ENCODE measurements at places on chromosomes 7 and 10.

DNA sequence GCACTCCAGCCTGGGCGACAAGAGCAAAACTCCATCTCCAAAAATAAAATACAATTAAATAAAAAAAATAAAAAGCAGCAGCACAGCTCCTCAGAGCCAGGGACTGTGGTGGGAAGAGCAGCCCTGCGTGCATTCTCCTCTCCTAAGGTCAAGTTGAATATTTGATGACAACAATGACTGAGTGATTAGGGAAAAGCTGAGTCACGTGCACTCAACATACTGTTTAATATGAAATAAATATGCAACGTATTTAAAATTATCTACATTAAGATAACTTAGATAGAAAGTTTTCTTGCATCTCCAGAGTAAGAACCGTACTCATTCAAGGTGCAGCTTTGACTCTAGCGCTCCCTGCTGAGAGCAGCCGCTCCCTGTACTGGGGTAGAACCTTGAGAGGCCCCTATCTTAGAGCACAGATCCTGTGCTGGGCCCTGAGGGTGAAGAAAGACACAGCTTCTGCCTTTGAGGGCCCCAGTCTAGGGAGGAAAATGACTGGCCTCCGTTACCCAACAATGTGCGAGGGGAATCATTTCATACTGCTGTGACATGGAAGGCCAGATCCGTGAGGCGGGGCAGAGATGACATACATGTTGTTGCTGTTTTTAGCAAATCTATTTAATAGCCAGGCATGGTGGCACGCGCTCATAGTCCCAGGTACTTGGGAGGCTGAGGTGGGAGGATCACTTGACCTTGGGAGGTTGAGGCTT is 81.1 kb downstream of the SVIL start:
- no peak for DNase-seq

DNA sequence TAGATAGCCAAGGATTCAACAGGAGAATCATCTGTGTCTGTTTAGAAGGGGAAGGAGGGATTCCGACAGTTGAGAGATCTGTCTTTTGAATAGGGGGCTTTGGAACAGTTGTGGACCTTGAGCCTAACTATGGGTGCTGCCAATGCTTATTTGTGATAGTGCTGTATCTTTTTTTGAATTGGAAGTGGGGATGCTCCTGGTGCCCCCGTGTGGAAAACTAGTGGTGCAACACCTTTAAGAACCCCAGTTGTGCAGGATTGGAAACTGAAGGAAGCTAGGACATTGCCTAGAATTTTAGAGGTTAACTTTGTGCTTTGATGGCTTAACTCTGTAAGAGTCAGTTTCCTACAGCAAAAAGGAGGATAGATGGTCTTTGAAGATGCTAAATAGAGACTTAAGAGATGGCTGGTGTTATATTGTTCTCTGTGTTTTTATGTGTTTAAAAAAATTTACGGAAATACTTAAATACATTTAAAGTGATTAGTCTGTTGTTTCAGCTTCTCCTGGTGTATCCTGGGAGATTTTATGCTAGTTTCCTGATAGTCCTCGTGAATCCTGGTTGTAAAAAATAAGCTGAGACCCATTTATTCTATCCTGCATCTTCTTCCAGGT is 69.3 kb downstream of the AP3M1 start:
- peak; percentile 53 for DNase-seq

GRCh38 chr10:131852823-131853609 is 47.8 kb upstream of the PPP2R2D start:
- no peak for DNase-seq

- DNase-seq, result no peak
These were observed 60.0 kb upstream of the ACSM6 start for GRCh38 chr10:95133997-95134396.

GRCh38 chr10:44325157-44325556 is 59.7 kb downstream of the CXCL12 start:
- DNase-seq, result no peak

DNA sequence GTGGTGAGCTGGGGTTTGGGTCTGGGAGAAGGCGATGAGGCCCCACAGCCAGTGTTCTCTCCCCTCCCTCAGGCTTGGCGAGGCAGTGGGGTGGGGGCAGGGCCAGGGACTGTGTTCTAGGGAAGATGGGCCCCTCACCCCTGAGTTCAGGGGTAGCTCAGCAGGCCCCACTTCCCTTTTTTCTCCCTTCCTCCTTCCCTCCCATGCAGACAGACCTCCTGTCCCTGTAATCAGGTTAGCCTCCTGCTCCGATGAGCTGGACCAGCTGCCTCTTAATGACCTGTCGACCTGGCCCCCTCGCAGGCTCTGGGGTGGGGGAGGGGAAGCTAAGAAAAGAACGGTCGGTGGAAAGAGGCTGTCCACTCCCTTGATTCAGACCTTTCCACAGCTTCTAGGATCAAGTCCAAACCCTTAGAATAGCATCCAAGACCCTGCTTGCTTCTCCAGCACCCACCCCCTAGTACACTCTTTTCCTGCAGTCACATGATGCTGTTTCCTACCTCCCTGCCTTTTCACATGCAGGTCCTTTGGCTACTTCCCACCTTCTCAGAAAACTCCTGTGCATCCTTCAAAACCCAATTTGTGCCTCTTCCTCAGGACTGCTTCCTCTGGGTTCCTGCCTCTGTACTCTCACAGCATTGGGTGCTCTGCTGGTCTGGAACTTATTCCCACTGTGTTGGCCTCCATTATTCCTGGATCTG is 64.1 kb downstream of the ZMIZ1 start:
- no peak for DNase-seq

DNA sequence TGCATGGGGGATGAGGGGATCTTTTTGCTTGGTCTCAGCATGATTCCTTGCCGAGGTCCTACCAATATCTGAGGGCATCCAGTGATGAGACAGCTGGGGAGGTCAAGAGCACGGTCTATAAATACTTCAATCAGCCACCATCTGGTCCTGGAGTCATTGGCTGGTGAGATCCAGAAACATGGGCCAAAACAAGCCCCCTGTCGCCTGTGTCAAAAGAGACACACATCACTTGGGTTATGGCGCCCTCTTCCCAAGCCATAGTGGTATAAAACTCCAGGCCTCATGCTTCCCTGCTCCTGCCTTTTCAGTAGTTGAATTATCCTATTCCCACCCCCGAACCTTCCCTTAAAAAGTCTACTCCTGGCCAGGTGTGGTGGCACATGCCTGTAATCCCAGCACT is 60.9 kb downstream of the SLC35B4 start:
- no peak for DNase-seq

- no peak for DNase-seq
These were observed 207.6 kb upstream of the KLF14 start for GRCh38 chr7:130941322-130942210.

DNA sequence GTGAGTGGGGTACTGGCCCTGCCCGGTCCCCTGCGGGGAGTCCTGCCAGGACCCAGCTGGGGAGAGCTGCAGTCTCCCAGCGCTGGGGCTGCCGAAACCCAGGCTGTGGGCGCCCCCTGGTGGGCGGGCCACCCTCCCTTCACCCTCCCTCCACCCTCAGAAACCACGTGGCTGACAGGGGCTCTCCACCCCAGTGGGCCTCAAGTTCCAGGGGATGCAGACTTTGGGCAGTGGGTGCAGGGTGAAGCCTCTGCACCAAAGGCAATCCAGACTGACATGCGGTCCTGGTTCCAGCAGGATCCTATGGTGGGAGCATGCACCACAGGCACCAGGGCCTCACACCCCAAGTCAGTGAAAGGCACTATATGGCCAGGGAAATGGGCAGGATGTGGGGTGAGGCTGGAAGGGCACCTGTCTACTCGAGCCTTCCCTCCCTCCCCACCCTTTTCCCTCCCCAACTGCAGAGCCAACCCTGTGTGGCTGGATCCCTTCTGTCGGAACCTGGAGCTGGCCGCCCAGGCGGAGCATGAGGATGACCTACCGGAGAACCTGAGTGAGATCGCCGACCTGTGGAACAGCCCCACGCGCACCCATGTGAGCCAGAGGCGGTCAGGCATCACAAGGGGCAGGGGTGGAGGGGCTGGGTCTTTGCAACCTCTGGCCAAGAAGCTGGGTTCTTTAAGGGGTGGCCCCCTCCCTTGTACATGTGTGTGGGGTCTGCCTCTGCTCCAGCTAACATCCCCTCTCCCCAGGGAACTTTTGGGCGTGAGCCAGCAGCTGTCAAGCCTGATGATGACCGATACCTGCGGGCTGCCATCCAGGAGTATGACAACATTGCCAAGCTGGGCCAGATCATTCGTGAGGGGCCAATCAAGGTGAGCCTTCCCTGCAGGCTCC is 38.8 kb downstream of the PSAP start:
- DNase-seq, result peak; percentile 12

DNA sequence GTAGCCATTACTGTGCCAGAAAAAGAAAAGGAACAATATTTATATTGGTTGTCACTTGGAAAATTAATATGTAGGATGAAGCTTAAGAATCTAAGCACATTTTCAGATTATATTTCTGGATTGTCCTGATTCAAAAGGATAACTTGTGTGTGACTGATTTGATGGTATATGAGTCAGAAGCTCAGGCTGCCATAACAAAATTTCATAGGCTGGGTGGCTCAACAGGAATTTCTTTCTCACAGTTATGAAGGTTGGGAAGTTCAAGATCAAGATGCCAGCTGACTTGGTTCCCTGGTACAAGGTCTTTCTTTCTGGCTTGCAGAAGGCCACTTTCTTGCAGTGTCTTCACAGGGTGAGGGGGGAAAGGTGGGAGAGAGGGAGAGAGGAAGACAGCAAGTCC is 108.5 kb downstream of the ST7 start:
- no peak for DNase-seq

DNA sequence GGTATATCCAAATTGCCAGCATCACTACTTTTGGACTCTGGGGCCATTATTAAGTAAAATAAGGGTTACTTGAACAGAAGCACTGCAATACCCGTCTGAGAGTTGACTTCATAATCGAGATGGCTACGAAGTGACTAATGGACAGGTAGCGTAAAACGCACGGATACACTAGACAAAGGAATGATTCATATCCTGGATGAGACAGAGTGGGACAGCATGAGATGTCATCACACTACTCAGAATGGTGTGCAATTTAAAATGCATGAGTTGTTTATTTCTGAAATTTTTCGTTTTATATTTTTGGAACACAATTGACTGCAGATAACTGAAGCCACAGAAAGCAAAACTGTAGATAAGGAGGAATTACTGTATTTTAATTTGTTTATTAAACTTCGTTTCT is 421.5 kb upstream of the LRGUK start:
- DNase-seq, result no peak

GRCh38 chr10:121983852-121984251 is 5.1 kb upstream of the TACC2 start:
- DNase-seq, result no peak

GRCh38 chr10:84845628-84846261 is 517.4 kb downstream of the CCSER2 start:
- no peak for DNase-seq
